ENCODE measurements at places on chromosomes 1 and 21.

DNA sequence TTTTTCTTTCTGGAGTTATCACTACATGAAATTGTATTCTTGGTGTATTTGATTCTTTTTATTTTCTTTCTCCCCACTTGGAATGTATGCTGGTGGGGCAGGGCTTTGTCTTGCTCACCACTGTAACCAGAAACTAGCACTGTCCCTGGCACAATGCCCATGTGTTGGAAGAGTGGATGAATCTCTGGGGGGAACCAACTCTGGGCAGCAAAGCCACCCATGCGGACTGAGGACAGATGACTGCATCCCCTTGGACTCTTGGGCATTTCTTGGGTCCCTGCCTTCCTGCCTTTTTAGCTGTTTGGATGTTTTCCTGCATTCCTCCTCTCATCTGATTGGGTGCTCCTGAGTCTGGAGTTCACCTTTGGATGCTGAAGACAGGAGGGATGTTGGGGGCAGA, 6.1 kb downstream of the CYP4B1 start:
- DNase-seq = no peak

DNA sequence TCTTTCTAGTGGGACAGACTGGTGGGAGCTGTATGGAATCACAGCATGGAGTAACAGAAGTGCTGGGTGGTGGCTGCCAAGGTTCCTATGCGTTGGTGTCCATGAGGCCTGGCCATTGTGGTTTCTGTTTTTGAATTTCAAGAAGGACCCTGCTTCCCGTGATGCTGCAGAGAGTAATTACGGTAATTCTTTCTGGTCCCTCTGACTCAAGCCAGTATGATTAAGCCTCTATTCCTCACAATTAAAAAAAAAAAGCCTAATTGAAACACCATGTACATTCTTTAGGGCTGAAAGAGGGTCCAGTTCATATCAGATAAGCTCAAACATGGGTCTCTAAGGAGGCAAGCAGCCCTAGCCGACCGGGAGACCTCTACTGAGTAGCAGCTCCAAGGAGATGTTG, 10.5 kb upstream of the C1orf21 start:
- no peak for DNase-seq

- no peak for DNase-seq
Observed at GRCh38 chr1:10989095-10989494, 23.4 kb upstream of the TARDBP start.

DNA sequence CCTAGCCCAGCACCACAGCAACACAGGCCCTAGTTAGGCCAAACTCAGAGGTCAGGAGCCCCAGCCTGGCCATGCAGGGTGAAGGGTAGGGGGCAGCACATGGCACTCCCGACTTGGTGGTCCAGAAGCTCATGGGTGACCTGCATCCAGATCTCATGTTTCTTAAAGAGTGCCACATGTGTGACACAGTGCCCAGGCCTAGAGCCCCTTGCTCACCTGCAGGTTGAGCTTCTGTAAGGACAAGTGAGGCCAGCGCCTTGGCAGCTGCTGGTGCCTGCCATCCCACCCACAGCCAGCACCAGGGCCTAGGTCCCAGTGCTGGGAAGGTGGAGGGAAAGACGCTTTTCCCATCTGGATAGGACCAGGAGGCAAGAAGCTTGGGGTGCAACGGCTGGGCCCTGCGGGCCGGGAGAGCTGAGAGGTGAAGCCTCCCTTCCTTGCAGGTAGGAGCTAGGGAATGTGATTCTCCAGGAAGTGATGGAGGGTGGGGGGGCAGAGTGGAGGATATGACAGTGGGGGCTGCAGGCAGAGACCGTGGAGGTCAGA, 6.5 kb downstream of the SHISA4 start:
- no peak for DNase-seq

DNA sequence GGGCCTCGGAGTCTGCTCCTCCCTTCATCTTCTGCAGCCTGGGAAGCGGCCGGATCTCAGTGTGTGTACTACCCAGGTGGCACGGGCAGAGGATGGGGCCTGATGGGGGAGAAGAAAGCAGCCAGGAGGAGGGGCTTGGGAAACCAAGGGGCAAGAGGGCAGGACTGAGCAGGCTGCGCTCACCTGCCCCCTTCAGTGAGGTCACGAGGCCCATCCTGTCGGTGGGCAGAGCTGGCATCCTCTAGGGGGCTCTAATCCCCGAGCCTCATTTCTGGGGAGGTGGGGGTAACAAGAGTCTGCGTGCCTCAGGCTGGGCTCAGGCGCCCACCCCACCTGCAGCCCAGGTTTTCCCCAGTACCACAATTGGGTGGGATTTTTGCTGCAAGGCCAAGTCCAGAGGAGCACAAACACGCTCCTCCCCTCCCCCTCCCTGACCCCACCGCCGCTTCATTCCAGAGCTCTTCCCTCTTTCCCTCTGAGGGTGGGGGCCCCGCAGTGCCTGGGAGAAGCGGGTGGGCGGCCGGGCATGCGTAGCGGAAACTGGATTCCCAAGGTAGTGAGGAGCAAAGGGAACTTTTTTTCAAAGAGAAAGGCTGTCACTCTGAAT, 1.8 kb upstream of the WNT3A start:
- DNase-seq = peak; percentile 36

- no peak for DNase-seq
Observed at GRCh38 chr1:21913763-21914162, 23.3 kb downstream of the HSPG2 start.

- no peak for DNase-seq
Observed at GRCh38 chr1:179012038-179012437, 13.7 kb upstream of the FAM20B start.

DNA sequence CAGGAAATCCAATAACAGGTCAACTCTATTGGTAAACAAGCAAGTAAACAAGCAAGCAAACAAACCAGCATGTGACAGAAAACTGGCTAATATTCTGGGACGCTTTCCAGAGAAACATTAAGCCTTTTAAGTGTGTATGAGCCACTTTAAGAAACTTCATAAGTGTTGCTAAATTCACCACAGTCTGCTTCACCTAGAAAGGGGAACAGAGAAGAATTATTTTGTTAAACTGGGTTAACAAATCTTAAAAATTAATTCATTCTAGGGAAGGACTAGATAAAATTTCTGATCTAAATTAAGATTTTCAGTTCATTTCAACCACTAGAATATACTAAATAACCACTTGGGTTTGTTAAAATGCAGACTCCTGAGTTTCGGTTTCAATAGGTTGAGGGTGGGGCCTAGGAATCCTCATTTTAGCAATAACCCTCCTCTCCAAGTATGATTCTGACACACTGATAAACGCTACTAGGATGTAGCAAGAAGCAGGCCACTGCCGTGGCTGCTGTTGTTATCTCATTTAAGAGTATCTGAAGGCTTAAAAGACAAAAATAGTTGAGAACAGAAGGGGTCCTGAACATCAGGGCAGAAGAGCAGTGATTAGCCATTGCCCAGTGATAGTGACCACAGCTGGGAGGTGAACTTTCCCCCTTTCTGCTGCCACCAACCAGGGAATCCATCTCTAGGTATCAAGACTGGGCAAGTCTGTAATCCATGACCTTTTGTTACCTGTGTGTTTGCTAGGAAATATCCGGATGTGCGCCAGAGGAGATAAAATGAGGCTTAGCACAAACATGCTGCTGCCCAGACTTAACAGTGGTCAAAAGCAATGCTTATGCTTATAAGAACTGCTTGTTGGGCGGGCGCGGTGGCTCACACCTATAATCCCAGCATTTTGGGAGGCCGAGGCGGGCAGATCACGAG, 11.2 kb downstream of the CREG1 start:
- no peak for DNase-seq

- no peak for DNase-seq
Observed at GRCh38 chr1:159342761-159343425, 40.8 kb downstream of the FCER1A start.

- no peak for DNase-seq
Observed at GRCh38 chr21:18273400-18273799, 28.8 kb downstream of the CHODL start.

DNA sequence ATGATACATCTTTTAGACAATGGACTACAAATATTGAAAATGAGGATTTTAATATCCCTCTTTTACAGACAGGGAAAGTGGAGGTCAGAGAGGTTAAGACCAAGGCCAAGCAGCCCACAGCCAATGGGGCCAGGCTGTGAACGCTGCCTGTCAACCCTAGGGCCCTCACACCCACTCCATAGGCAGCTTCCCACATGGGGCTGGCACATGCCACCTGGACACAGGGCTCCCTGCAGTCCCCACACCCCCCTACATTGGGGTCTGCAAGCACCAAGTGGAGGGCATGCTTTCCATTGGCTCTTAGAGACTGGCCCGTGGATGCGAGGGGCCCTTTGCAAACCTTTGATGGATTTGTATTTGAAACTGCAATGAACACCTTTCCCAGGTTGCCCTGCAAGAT, 348.5 kb upstream of the VAMP3 start:
- DNase-seq = peak; percentile 20

- DNase-seq = no peak
Observed at GRCh38 chr1:115732316-115732715, 36.2 kb downstream of the CASQ2 start.

DNA sequence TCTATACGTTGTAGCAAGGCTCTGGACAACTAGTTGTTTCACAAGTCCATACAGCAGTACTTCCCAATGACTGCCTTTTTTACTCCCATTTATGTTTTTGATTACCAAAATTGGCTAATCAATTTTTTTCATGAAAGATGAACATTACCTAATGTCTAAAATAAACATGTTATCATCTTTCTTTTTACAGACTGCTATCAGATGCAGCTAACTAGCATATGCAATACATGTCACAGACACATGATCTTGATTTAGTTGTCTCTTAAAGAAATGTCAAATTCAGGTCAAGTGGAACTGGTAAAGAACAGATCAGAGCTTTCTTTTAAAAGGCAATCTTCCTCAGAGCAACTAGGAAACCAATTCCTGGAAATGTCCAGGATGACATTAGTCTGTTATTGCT, 630 bp upstream of the DBT start:
- no peak for DNase-seq

DNA sequence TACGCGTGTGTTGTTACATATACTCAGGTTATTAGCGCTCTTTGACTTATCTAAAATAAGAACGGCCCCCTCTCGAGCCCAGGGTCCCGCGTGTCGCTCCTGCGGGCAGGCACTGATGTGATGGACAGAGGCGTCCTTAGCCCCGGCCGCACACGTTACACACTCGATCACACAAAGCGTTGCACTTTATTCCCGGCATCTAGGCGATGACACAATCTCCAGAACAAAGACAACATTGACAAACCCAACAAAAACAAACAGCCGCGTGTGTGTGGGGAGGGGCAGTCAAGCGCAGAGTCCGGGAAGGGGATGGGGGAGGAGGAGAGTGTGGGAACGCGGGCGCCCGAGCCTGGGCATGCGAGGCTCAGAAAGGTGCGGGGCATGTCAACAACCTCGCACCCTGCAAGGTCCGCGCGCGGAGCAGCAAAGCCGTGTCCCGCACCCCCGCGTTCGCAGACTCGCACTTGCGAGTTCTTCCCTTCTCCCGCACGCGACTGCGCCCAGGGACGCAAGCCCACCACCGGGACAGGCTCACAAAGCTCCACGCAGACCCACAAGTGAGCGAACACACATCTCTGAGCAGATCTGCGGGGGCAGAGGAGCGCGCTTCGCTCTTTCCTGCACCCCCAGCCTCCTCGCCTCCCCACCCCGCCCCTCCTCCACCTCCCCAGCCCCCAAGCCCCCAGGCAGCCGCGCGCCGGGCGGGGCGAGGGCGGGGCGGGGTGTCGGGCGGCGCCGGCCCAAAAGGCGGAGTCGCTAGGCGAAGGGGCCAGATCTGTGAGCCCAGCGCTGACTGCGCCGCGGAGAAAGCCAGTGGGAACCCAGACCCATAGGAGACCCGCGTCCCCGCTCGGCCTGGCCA, at the start of gene EFNA1:
TSS of gene EFNA1 (plus strand) at position 772 of the 862 bp plus-strand sequence. CDS start 102 bp downstream, outside the sequence.
- peak; percentile 83 for DNase-seq

- DNase-seq = no peak
Observed at GRCh38 chr21:42411197-42411869, 7.6 kb downstream of the UBASH3A start.

DNA sequence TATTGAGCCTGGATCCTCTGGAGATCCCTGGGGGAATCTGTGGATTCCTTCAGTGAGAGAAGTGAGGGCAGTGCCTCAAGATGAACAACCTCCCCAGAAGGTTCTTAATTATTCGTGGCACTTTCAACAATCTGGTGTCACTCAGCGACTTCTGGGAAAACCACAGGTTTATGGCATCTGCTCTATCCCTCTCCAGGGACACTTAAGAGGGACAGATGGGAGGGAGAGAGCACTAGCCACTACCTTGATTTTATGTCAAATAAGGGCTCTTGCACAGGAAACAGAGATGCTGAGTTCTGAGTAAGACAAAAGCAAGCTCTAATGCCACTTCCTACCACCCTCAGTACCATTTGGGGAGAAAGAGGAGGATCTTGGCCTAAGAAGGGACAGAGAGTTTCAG, 21.2 kb upstream of the CHI3L1 start:
- DNase-seq = no peak

GRCh38 chr1:185152187-185152767, 4.5 kb downstream of the TRMT1L start:
- DNase-seq = no peak

DNA sequence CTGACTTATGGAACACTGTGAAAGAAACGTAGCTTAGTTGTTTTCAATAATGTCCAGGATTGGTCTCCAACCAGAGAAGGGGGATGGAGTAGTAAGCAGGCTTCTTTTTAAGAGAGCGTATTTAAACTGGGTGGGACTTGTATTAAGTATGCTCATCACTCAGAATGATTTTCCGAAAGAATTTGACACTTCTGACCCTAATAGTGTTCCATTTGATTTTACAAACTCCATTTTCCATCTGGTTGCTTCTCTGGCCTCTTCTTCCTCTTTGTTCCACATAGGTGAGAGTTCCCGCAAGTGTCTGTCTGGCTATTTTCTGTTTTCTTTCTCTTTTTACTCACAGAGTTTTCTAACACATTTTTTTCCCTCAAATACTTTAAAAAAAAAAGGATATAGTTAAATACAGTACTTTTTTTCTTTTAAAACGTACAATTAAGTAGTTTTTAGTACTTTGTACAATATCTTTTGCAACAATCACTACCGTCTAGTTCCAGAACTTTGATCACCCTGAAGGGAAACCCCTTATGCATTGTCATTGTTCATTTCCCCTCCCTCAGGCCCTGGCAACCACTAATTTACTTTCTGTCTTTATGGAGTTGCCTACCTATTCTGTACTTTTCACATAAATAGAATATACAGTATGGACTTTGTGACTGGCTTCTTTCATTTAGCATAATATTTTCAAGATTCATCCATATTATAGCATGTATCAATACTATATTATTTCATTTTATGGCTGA, 67.0 kb downstream of the RASAL2 start:
- DNase-seq = no peak

- peak; percentile 25 for DNase-seq
Observed at GRCh38 chr1:231684356-231685244, 58.0 kb downstream of the DISC1 start.

GRCh38 chr21:17416139-17416538, 96.7 kb upstream of the CXADR start:
- DNase-seq = no peak

DNA sequence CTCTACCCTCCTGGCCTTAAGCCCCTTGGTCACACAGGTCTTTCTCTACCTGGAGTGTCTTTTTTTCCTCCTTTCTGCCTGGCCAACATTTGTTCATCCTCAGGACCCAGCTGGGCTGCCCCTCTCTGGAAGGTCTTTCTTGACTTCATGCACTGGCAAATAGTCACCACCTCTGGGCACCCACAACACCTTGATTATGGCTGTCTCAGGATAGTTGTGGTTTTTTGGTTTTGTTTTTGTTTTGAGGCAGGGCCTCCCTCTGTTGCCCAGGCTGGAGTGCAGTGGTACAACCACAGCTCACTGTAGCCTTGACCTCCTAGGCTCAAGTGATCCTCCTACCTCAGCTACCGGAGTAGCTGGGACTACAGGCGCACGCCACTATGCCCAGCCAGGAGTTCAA, 10.8 kb downstream of the RPS6KA1 start:
- DNase-seq = no peak
